Stimulated activated CD4-positive, alpha-beta T cell treated with anti-CD3 and anti-CD28 coated beads, Interleukin-2, amount 100 ng/mL, for 24 hours (primary cell): ENCODE measurements at places on chromosomes 11 and 22.
A peak's percentile ranks its signal among the peaks of the same experiment; 100 is the strongest.

- DNase-seq: no peak
Observed at GRCh38 chr11:65803797-65804492, 17.1 kb downstream of the OVOL1 start.

- DNase-seq: no peak
Observed at GRCh38 chr11:74650498-74650897, 58.1 kb downstream of the POLD3 start.

- DNase-seq: no peak
Observed at GRCh38 chr11:69449320-69450063, 32.0 kb upstream of the LINC01488 start.

- no peak for DNase-seq
Observed at GRCh38 chr11:35239471-35240075, 100.6 kb downstream of the CD44 start.

GRCh38 chr22:24772493-24773220 lies 1.9 kb downstream of the PIWIL3 start:
- no peak for DNase-seq

DNA sequence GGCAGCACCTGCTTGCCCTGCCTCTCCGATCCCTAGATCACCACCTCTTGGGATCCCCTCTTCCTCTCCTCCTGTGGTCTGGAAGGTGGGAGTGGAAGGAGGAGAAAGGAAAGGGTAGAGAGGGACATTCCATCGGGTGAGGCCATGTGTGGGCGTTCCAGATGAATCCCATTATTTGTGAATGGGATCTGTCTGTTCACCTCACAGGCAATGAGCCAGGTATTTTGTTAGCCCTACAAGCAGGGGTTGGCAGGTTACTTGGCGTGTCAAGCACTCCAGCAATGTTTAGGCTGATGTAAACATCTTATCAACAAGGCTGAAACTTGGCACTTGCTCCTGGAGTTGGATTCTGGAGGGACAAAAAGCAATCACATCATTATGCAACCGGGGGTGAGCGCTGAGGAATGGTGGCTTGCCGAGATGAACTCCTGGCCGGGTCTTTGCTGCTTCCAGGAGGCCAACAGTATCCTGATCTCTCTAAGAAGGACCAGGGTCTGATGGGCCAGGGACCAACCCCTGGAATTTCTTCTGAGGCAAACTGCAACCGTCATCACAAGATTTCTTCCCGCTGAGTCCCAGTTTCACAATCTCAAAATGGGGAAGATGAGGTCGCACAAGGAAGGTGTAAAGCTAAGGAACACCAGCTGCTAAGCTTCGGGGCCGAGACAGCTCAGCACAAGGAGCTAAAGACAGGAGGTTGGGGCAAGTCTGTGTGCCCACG lies 7.8 kb downstream of the ADAMTS8 start:
- DNase-seq: no peak

DNA sequence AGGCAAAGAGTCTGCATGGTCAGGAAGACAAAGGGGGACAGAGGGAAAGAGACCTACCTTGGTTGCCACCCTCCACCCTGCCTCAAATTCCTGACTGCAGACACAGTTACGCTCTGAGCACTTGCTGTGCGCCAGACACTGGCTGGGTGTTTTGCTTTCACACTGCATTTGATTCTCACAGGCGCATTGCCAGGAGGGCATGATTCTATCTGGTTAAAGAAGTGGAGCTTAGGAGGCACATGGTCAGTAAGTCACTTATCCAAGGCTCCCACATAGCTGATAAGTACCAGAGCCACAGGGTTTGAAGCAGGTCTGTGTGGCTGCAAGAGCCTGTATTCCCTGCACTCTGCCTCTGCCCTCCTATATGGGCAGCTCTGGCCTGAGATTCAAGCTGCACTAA lies 103.9 kb downstream of the TIMP3 start:
- DNase-seq: no peak

- no peak for DNase-seq
Observed at GRCh38 chr11:61053191-61053590, 49.1 kb upstream of the CD5 start.

- DNase-seq: peak; percentile 38
Observed at GRCh38 chr11:35419184-35419829, at the start of gene SLC1A2. Gene SLC1A2, minus strand, starts transcription at chr11:35419558. Its CDS starts 592 bp downstream, at chr11:35418966.

GRCh38 chr22:21699643-21700042 lies 33.8 kb downstream of the PPIL2 start:
- no peak for DNase-seq

DNA sequence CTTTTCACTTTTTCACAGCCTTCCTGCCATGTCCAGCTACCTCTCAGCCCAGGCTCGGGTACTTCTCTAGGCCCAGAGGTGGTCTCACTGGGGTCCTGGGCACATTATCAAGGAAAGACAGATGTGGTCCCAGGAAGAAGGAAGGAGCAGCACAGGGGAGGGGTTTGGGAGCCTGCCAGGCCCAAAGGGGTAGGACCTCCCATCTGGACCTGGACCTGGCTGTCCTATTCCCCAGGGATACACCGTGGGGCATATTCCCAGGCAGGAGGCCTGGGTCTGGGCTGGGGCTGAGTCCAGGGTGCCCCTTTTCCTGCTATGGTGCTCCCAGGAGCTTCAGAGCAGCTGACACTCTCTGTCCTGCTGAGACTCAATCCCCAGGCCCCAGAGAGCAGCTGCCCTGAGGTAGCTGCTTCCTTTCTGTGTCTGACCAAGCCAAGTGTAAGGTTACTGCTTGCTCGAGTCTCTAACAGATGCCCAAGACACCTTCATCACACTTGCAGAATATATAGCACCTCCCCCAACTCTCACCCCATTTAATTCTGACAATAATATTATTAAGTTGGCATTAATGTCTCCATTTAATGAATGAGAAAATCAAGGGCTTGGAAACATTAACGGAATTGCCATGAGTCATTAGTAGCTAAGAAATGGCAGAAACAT lies 232.0 kb downstream of the BUD13 start:
- DNase-seq: no peak

DNA sequence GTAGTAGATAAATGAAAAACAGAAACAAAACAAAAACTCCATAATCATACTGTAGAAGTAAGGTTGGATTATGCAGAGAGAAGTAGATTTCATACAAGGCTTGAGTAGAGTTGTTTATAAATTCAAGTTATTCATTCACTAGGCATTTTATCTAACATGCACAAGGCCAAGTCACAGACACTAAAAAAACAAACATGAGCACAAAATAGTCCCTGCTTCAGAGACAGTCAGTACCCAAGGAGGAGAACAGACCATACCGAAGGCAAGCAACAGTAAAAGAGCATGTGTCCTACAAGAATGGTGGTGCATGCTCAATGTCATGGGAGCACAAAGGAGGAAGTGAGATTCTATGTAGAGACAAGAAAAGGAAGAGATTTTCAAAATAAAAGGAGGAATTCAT lies 796.5 kb upstream of the LRRC4C start:
- DNase-seq: no peak

- no peak for DNase-seq
Observed at GRCh38 chr11:13304655-13305335, 27.2 kb downstream of the BMAL1 start.

DNA sequence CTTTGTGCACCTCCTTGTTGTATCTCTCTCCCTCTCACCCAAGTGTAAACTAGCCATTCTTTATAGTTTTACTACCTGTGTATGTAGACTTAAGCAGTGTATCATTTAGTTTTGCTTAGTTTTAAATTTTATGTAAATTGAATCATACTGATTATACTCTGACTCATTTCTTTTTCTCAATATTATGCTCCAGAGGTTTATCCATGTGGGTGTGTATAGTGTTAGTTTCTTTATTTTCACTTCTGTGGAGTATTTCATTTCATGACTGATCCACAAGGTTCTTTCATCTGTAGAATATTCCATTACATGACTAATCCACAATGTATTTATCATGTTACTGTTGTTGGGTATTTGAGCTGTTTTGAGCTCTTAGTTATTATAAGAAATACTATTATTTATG lies 62.0 kb downstream of the CCDC34 start:
- DNase-seq: no peak
